ENCODE measurements at places on chromosomes 4 and X.

GRCh38 chr4:67736262-67736661 lies 17.9 kb downstream of the GNRHR start:
- DNase-seq, result no peak

- no peak for DNase-seq
Observed at GRCh38 chr4:87274803-87275202, 47.9 kb downstream of the HSD17B13 start.

GRCh38 chr4:2300431-2301224 lies 38.7 kb upstream of the MXD4 start:
- DNase-seq, result no peak

- DNase-seq, result no peak
Observed at GRCh38 chr4:53804719-53805118, 213.4 kb upstream of the LNX1 start.

DNA sequence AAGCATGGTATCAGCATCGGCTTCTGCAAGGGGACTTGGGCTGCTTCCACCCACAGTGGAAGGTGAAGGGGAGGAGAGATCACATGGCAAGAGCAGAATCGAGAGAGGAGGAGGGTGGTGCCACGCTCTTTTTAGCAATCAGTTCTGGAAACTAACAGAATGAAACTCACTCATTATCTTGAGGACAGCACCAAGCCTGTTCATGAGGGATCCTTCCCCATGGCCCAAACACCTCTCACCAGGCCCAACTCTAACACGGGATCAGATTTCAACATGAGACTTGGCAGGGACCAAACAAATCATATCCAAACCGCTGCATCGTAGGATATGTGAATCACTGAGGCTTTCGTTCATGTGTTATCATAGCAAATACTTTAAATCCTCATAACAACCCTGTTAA lies 125.5 kb downstream of the GPC3 start:
- no peak for DNase-seq

- DNase-seq, result no peak
Observed at GRCh38 chr4:158234671-158235070, 24.4 kb downstream of the TMEM144 start.

GRCh38 chrX:141158084-141158483 lies 18.8 kb downstream of the LDOC1 start:
- no peak for DNase-seq

GRCh38 chrX:14528629-14529289 lies 577 bp upstream of the GLRA2 start:
- DNase-seq, result peak; percentile 21

DNA sequence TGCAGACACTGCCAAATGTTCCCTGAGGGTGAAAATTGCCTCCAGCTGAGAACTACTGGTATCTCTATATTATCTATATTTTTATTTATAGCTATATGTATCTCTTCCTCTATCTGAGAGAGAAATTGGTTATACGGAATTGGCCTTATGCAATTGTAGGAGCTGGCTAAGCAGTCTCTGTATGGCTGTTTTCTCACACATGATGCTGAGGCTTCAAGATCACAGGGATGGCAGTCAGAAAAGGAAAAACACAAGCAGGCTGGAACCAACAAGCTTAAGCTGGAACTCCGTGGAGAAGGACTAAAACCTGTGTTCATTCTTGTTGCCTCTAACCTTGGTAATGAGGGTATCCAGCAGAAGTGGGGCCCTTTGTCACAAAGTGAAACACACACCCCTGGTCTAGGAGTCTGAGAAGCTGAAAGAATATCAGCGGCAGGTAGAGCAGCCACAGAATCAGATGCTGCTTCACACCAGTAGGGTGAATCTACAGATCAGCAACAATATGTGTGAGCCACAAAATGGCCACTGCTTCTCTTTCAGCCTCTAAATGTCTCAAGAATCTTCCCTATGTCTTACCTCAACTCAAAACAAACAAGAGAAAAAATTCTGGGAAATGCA lies 166.5 kb upstream of the PPP1R2C start:
- no peak for DNase-seq

- DNase-seq, result no peak
Observed at GRCh38 chr4:106893903-106894302, 142.2 kb downstream of the DKK2 start.

DNA sequence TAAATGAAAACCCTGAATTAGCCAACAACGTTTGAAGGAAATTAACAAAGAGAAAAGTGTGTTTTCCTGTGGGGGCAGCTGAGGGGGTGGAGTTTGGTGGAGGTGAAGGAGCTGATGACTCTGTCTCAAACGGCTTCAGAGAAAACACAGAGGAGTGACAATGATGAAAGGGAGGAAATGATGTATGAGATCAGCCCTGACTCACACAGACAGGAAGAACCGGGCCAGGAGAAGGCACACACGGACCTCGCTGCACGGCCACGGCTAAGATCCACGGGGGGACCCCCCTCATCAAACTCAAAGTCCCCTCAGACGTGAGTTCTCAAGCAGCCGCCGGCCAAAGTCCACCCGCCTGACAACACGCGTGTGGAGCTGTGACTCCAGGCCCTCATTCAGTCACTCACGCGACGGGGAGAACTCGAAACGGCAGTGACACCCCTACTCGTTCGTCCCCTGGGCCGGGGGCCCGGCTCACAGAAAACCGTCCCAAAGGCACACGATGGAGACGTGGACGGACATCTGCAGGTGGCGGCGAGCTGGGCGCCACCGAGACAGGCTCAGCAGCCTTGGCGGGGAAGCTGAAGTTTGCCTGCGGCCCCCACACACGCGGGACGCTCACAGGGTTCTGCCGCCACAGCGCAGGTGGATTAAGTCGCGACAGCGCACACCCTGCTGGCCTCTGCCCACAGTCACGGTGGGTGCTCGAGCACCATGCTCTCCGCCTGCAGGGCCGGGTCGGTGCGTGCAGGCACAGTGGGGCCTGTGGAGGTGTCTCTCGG lies 28.8 kb downstream of the PPP2R3B start:
- peak; percentile 12 for DNase-seq
